Posterior cingulate gyrus (tissue), 11 donors: ENCODE measurements at places on chromosomes 3 and 15.
A peak's percentile ranks its signal among the peaks of the same experiment; 100 is the strongest.

DNA sequence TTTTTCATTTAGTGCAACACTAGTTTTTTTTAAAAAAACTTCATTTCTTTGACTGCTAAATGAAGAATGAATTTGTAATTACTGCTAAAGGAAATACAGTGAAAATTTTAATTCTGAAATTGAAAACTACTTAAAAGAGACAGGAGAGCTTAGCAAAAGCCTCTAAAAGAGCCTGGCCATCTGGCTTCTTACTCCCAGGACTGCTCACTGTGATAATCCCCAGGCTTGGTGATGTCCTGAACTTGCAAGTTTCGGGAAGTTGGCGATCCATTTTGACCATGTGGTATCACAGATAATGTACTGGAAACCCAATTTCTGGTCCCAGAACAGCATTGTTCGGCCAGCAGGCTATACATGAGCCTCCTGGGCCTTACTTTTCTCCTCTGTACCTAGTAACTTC, 292.1 kb downstream of the FGF12 start:
- no peak for DNase-seq

DNA sequence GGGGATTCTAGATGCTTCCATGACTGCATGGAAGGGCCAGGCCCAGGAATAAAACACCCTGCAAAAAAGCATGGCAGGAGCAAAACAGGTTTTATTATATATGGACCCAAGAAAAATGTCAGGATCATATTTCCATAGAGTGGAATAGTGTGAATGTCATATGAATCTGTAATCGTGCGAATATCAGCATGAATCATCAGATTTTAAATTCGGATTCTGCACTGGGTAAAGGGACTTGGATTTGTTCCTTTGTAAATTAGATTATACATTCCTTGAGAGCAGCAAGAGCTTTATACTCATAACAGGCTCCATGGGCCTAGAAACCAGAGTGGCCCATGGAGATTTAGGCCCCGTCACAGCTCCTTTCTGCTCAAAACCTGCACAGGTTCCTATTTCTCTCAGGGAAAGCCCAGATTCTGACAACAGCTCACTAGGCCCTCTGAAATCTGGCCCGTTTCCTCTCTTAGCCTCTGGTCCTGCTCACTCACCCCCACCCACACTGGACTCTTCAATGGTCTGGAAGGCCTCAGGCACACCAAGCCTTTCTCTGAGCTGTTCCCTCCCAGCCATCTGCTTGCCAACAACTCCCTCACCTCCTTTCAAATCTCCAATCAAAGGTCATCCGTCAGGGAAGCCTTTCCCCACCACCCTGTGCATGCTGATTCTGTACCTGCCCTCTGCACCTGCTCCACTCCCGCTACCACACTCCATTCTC, 76.0 kb downstream of the FEM1B start:
- DNase-seq, result no peak

- DNase-seq, result no peak
Measured at GRCh38 chr3:106452096-106452495, 583.3 kb upstream of the CBLB start.

DNA sequence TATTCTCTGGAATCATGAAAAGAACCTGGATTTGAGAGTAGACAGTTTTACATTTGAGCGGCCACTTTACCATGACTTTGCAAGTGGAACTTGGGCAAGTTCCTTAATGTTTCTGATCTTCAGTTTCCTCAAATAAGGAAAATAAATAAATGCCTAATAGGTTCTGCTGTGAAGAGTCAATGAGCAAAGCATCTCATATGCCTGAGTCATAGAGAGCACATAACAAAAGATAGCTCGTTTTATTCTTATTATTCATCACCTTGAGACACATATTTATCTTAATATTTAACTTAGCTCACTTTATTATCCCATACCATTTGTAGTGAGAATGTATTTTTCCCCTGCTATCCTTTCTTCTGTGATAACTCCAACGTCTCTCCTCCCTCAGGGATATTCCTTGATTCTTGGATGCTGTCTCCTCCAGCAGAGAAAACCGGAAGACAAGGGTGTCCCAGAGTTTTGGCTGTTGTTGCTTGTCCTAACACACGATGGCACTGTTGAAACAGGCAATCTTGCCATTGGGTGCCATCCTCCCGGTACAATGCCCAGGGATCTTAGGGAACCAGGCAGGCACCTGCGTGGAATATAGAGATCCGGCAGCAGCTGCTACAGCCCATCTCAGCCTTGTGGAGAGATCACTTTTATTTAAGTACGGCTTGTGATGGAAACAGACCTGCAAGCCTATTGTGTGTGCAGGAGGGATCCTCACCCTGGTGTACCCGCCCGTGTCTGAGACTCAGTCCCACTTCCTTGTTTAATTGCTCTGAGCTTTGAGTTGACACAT, 33.3 kb upstream of the VPS33B start:
- DNase-seq, result peak; percentile 59

DNA sequence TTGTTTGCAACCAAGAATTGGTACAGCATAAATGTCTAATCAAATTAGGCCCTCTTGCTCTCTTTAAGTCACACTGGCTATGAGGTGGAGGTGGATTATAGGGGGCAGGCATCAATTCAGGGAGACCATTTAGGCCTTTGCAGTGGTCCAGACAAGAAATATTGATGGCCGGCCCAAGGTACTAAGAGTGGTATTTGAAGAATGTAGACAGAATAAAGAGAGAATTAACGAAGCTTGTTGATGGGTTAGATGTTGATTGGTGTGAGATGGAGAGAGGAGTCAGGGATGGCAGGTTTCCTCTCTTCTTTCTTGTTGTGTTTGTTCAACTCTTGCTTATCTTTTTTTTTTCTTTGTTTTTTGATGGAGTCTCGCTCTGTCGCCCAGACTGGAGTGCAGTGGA, 48.5 kb downstream of the PIK3CA start:
- no peak for DNase-seq

GRCh38 chr15:96338766-96339618, 8.5 kb downstream of the NR2F2 start:
- no peak for DNase-seq

DNA sequence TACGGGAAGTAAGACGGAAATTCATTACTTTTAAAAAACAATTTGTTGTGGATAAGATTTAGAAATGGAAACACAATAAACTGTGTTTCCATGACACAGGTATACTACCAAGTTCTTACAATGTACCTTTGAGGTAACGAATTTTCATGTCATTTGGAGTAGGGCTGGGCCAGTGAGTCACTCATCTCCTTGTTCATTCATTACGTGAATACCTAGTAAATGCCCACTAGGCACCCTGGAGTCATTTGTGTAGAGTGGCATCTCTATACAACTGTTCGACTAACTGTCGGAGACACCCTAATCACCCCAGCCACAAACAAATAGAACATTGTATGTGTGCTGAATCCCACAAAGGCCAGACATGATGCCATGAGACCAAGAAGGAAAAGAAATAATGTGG, 94.8 kb downstream of the IGF1R start:
- DNase-seq, result no peak

- DNase-seq, result no peak
Measured at GRCh38 chr3:10306156-10306555, 13.4 kb upstream of the GHRL start.

- no peak for DNase-seq
Measured at GRCh38 chr3:197256836-197257444, 41.5 kb downstream of the DLG1 start.
